ENCODE measurements at places on chromosomes 12 and 14.
A peak's percentile ranks its signal among the peaks of the same experiment; 100 is the strongest.

GRCh38 chr12:116713527-116713926, 24.3 kb downstream of the SPRING1 start:
- no peak for DNase-seq

DNA sequence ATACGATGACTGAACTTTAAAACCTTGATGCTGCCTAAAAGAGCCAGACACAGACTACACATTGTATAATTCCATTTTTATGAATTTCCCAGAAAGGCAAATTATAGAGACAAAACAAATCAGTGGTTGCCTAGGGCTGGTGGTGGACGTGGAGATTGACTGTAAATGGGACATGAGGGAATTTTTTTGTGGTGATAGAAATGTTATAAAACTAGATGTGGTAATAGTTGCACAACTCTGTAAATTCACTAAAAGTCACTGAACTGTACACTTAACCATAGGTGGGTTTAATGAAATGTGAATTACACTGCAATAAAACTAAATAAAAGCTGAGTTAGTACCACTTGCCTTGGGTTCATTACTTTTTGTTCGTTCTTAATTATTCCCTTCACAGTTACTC, 72.1 kb downstream of the PLEKHA5 start:
- DNase-seq, result no peak

DNA sequence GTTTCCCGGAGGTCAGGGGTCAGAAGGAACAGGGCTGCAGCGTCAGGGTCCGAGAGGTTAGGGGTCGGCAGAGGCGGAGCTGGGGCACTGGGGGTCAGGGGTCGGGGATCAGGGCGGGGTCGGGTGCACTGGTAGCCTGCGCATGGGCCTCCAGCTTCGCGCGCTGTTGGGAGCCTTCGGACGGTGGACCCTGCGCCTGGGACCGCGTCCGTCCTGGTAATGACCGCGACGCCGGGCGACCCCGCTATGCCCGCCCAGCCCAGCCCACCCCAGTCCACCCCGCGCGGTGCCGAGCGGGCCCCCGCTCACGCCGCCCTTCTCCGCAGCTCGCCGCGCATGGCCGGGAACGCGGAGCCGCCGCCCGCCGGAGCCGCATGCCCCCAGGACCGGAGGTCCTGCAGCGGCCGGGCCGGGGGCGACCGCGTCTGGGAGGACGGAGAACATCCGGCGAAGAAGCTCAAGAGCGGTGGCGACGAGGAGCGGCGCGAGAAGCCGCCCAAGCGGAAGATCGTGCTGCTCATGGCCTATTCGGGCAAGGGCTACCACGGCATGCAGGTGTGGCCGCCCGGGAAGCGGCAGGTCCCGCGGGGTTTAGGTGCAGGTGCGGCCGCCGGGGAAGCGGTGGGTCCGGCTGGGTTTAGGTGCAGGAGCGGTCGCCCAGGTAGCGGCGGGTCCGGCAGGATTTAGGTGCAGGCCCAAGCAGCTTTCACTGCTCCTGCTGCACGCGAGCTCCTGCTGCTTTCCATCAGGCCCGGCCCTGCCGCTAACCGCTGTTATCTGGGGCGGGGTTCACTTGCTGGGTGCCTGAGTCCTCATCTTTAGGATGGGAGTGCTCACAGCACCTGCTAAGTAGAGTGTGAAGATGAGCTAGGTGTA, 743 bp downstream of the PUS1 start:
- DNase-seq, result peak; percentile 13

GRCh38 chr12:57235728-57236131, 6.2 kb downstream of the SHMT2 start:
- DNase-seq, result no peak

DNA sequence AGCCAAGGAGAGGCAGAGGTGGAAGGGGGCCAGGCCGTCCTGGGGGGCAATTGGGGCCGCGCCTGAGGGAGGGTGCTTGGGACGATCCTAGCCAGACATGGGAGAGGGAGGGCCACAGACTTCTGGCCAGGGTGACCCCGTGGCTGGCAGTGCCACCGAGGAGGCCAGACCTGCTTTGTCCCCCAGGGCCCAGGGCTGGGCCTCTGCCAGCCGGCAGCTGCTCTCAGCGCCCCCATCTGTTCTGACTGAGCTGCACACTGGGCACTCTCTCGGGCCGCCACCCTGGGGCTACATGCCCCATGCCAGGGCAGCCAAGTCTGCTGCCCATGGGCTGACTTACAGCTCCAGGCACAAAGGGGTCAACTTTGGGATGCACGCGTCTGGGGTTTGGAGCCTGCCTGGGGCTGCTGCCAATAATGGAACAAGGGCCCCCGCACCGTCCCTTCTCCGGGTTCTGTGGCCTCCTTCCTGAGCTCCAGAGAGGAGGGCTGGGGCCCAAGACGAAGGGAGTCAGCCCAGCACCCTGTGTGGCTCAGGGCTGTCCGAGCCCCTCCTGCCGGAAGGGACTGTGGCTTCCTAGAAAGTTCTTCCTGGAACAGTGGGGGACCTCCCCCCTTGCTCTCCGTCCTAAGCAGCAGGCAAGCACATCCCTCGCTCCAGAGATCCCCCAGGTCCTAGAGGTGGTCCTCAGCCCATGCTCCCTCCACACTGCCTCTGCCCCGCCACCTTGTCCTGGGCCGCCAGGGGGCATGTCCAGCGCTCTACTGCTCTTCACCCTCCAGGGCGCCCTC, 1.1 kb downstream of the ADSS1 start:
- no peak for DNase-seq

- no peak for DNase-seq
Measured at GRCh38 chr12:24815114-24815423, 133.8 kb downstream of the BCAT1 start.

GRCh38 chr12:103930787-103931735, 851 bp downstream of the HSP90B1 start:
- peak; percentile 35 for DNase-seq

- DNase-seq, result no peak
Measured at GRCh38 chr14:21136024-21136423, 19.8 kb downstream of the OR5AU1 start.

- peak; percentile 71 for DNase-seq
Measured at GRCh38 chr12:713281-713875, 39.0 kb upstream of the WNK1 start.

DNA sequence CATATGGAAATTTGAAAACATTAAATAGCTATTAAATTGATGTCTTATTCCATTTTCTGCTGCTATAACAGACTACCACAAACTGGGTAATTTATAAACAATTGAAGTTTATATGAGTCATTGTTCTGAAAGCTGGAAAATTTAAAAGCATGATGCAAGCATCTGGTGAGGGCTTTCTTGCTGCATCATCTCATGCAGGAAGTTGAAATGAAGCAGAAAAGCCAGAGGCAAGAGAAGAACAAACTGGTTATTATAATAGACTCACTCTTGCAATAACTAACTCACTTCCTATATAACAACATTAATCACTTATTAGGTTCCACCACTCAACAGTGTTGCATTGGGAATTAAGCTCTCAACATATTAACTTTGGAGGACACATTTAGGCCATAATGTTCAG, 1277.4 kb downstream of the LRFN5 start:
- DNase-seq, result no peak

DNA sequence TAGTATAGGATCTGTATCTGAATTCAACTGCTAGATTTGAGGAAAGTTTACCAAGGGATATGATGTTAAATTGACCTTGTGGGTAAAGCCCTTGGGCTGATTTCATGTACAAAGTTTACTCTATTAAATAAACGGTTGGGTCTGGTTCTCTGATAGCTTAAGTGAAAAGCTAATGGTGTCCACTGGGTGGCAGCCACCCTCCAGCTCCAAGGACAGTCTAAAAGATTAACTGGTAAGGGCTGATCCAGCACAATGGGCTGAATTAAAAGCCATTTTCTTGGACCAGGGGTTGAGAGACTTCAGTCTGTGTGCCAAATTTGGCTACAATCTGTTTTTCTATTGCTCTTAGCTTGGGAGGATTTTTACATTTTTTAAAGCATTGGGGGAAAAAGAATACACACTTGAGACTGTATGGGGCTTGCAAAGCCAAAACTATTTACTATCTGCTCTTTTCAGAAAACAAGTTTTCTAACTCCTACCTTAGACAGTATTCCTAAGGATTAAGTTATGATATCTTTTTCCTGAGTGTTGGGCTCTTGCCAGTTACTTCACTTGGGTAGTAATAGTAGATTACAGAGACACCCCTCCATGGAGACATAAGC, 116.5 kb downstream of the GPHN start:
- peak; percentile 8 for DNase-seq

DNA sequence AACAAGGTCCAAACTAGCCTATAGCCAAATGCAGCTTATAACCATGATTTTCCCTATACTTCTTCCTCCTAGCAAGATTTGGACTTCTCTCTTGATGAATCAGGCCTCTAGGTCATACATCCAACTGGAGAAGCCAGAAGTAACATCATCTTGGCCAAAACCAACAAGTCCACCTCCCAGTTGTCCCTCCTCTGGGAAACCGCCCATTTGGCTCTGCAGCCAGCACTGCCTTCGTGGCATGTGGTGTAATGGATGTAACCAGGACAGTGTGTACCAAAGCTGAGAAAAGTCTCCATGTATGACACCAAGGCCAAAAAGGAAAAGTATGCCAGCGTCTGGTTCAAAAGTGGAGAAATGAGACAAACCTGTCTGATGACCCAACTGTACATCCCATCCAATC, 59.3 kb upstream of the VASH1 start:
- no peak for DNase-seq

DNA sequence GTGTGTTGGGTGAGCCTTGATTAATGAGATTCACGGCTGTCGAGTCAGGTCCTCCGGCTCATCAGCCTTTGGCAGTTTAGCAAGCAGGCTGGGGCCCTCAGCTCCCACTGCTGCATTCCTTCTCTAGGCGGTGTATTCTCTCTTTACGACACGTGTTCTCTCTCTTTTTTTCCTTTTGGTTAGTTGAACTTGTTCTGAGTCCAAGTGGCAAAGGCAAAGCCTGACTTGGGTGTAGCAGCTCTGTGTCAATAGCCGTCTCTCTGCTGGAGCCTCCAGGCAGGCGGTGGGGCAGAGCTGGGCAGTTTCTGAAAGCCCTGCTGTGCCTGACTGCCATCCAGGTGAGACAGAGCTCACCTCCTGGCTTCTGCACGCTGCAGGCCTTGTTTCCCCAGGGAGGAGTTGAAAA, 46.6 kb downstream of the SUSD6 start:
- no peak for DNase-seq

DNA sequence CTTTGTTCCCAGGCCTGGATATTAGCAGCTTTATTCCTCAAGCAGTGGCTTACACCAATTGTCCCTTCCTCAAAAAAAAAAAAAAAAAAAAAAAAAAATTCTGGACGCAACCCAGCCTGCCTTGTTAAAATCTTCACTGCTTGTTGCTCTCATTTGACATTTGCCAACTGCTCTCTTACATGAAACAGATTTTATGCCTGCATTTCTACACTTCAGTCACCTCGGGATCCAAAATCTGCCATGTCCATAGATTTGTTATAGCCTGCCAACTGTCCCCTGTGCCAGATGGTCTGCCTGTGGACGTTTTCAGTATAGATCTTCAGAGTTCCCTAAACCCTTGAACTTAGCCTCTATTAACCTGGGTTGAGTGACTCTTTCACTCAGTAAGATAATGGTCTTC, 651.5 kb downstream of the FSCB start:
- DNase-seq, result no peak

GRCh38 chr14:70721542-70721941, 79.8 kb downstream of the TTC9 start:
- no peak for DNase-seq

DNA sequence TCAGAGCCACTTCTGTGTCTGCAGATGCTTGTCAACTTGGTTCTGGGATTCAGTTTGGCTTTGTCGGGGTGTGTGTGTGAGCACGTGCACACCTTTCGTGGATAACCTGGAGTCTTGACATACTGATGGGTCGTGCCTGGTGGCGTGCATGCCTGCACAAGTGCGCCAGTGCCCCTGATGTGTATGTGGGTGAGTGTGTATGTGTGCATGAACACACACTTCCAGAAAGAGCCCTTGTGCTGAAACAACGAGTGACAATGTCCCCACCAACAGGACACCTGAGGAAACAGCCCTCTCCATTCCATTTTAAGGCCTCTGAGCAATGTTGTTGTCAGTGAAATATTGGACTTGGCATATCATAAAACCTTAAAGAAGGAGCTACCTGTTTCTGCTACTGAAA, 53.9 kb downstream of the SMUG1 start:
- DNase-seq, result no peak

GRCh38 chr14:51087031-51087441, 7.9 kb downstream of the TRIM9 start:
- no peak for DNase-seq

GRCh38 chr12:80195074-80195726, 95.9 kb downstream of the OTOGL start:
- no peak for DNase-seq

DNA sequence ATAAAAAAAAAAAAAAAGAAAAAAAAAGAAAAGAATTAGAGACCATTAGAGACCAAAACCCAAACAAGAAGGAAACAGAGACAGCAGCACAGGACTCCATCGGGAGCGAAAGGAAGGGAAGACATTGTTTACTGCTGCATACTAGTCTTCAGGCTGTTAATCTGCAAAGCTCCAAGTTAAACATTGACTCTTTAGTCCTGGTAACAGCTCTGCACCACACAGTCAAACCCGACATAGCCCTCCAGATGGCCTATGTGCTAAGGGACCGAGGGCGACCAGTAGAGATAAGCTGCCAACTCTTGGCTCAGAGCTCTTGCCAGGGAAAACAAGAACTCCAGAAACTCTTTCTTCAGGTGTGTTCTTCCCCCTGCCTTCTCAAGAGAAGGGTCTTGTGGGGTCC, 7.8 kb downstream of the P2RX4 start:
- DNase-seq, result no peak

DNA sequence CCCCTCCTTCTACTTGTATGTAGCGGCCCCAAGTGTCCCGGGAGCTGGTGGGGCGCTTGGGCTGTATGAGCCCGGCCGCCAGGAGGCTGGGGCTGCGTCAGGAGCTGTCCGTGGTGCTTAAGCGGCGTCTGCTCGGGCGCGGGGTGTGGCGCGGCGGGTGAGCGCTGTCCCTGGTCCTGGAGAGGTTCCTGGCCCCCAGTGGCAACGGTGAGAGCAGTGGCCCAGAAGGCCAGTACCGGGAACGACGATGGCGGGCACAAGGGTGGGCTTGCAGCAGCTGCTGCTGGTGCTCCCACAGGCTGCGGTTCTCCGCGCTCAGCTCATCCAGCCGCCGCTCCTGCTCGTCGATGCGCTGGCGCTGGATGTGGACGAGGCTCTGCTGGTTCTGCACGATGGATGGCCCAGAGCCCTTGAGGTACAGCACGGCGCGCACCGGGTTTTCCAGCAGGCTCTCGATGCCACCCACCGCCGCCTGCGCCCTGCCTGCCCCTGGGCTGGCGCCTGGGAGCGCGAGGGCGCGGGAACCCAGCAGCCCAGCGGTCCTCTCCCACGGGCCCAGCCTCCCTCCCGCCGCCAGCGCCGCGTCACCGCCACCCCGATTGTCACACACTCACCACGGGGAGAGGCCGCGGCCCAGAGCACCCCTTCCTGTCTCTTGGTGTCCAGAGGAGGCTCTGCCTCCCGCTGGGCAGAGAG, 41.9 kb upstream of the FKBP4 start:
- peak; percentile 74 for DNase-seq

GRCh38 chr12:532908-533565, 73.3 kb downstream of the B4GALNT3 start:
- DNase-seq, result no peak
